AML-193 (cell line): ENCODE measurements at places on chromosomes 3 and 15.
A peak's percentile ranks its signal among the peaks of the same experiment; 100 is the strongest.

DNA sequence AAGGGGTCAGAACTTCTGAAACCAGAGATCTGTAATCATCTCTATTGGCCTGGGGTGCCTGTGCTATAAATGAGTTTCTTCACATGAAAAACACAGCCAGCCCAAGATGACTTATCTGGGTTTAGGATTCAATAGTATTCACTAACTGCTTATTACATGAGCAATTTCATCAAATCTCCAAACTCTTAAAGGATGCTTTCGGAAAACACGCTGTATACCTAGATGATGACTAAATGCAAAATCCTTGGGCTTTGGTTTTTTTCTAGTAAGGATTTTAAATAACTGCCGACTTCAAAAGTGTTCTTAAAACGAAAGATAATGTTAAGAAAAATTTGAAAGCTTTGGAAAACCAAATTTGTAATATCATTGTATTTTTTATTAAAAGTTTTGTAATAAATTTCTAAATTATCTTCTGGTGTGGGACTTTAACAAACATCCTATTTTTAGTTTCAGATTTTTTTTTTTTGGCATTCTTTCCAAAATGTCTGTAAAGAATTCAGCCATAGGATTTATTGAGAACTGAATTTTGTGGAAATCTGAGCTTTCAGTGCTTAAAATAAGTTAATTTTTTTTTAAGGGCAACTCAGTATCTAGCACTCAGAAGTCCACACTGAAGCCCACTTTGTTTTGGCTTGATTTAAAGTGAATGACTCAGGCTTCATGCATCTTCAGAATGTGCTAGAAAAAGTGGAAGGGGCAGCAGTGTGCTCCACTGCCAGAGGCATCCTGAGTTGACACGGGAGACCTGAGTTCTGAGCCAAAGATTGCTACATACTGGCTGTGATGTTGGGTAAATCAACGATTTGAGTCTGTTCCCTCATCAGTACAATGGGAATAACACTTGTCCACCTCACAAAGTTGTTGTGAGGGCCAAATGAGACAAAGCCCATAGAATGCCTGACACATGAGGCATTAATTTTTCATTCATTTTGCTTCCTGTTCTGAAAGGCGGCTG lies 18.7 kb downstream of the TMEM43 start:
- DNase-seq: no peak

DNA sequence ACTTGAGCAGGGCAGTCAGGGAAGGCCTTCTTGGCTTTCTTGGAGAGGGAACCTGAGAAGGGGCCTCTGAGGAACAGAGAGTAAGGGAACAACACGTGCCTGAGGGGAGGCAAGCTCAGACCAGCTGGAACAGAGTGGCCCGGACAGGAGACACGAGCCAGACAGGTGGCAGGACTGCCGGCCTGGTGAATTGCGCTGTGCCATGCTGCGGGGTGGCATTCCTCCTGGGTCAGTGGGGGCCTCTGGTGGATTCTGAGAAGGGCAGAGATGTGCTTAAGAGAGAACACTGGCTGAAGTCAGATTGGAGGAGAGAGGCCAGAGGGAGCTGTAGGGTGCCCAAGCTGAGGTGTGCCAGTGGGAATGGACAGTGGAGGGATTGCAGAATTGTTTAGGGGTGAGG lies 4.9 kb downstream of the CHAC1 start:
- no peak for DNase-seq

- no peak for DNase-seq
These were observed 48.2 kb upstream of the SLC41A3 start for GRCh38 chr3:126131881-126132750.

- DNase-seq: no peak
These were observed 115.2 kb upstream of the TSC22D2 start for GRCh38 chr3:150292891-150293290.

GRCh38 chr3:169847896-169848295 lies 21.8 kb downstream of the LRRC31 start:
- DNase-seq: no peak

DNA sequence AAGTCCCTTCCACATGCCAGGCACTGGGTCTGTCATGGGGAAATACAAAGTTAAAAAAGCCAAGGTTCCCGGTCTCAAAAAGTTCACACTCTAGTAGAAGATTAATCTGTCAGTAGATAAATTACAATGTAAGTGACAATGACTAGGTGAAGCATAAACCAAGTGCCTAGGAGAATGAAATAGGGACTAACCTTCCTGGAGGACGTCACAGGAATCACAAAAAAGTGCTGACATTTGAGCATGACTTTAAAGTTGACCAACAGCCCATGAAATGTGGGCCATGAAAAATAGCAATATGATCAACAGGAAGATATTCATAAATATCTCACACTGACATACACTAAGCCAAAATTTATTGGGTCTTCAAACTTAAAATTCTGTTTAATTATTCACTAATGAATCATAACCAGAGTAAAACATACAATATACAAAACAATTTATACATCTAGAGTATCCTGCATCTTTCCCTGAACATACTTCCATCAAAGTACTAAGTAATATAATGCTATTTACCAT lies 20.0 kb downstream of the COPS2 start:
- DNase-seq: no peak

- DNase-seq: no peak
These were observed 62.0 kb downstream of the P3H2 start for GRCh38 chr3:190058521-190059241.

DNA sequence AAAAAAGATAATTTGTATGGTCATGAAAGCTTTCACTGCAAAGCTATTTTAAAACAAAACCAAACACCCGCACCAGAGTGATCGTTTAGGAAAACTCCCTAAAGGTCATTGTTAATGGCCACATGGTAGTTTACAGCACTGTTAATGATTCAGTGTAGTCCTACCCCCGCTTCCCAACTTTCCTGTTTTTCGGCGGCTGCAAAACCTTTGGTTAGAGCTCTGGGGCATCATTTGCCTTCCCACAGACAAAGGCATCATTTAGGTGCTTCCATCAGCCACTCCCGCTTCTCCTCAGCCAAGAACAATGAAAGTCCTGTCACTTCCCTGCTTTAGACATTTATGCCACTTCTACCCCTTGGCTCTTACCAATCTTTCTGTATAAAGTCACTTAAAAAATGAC lies 10.6 kb downstream of the MELTF start:
- no peak for DNase-seq

DNA sequence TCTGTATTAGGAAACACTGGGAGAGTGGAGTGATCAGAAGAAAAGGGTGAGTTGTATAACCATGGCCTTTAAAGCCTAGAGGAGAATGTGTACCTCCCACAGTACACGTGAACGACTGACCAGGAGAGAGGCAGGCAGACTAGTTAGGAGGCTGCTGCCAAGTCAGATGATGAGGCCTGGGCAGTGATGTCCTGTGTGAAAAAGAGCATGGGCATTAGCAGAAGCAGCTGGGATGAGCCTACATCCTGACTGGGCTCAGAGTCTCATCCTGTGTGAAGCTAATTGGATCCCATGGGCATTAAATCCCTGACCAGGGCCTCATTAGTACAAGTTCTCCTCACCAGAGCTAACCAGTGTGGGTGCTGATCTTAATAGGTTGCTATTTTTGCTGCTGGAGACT lies 89.1 kb upstream of the SLC2A2 start:
- DNase-seq: no peak

DNA sequence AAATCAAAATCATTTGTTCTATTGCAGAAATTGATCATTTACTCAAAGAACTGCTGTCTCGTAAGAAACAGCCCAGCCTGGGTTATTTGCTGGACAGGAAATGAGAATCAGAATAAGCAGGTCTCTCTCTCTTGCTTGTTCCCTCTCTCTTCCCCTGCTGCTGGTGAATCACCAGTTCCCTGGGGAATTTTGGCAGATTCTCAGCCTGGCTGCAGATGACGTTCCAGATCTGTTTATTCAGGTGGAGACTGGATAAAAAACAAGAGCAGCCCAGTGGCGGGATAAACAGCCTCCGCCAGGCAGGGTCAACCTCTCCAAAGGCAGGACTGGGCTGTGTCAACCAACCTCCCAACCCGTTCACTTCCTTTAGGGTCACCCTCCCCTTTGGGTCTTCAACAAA lies 72.1 kb downstream of the LRIG1 start:
- no peak for DNase-seq

- DNase-seq: no peak
These were observed 185.6 kb downstream of the PLCL2 start for GRCh38 chr3:17070161-17070959.

DNA sequence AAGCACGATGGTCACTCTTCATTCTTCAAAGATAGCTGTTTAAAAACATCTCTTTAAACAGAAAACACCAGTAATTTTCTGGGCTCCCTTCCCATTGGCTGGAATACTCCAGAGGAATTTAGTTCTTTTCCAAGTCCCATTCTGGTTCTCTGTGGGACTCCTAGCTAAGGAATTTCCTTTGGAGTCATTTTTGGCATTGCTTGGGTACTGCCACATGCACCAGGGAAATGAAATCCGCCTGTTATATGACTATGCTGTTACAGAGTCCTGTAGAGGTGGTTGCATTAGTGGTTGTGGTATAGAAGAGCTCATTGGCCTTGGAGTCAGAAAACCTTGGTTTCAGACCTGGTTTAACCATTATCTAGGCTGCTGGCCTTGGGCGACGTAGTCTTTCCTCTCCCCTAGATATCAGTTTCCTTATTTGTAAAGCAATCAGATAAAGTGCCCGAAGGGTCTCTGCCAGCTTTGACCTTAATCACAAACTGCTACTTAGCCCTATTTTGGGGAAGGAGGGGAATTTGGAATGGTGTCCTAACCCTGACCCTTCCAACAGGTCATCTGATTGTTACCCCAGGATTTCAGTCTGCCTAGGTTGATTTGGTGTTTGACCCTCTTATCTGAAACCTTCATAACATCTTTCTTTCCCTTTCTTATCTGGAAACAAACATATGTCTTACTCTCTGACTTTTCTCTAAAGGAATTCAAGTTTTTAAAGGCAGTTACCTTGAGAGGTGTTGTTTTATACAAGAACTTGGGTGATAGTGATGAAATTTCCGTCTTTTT lies 13.4 kb downstream of the RTP1 start:
- DNase-seq: no peak

DNA sequence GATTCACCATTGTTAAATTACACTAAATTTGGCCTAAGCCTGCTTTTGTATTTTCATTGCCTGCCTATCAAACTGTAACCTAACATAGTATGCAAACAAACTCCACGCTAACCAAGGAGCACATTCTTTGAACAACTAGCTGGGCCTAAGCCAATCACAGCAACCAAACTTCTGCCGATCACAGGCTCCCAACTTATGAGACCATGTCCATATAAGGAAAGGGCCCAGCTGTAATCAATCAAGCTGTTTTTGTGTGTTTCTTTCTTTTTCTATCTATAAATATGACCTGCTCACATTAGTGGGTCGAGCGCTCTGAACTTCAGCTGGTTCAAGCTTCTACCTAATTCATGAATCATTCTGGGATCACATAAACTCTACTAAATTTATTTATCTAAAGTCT lies 473.6 kb downstream of the SI start:
- DNase-seq: no peak

- no peak for DNase-seq
These were observed 110.2 kb downstream of the SEMA5B start for GRCh38 chr3:122917412-122917811.

DNA sequence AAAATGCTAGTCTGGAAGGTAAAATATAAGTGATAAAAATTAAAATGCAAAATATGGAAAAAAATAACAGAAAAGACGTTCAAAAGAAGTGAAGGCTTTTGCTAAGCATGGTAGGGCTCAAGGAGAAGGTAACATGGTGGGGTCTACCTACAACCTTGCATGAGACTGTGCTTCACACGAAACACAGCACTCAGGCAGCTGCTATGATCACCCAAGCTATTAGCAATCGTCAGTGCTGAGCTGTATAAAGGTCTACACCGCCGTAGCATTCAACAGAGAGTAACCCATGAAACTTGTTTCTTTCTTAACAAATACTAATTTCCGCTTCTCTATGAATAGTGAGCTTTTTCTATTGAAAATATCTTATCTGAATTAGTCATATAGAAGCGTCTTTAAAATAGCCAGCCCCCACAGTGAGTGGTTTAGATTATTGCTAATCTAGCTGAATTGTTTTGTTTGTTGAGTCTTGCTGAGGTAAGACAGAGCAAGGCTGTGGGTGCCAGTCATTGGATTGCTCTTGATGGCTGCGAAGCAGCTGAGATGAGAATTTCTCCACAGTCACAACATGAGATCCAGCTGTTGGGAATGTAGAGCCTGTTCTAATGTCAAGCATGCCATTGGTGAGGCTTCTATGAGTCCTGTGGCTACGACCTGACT lies 230.0 kb downstream of the KLF13 start:
- no peak for DNase-seq

DNA sequence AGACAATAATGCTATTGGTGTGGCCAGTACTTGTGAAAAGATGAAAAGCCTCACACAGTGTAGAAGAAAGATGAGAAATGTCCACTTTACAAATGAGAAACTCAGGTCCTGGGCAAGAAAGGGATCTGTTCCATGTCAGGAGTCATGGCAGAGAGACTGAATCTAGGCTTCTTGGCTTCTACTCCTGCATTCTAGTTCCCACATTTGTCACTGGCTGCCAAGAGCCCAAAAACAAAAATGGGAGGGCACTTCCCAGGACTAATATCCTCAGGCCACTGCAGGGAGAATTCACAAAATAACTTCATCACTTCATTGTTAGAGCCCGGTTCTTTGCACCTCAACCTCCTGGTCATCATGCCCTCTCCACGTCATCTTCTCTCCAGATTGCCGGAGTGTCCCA lies 337.5 kb downstream of the NTRK3 start:
- DNase-seq: no peak

DNA sequence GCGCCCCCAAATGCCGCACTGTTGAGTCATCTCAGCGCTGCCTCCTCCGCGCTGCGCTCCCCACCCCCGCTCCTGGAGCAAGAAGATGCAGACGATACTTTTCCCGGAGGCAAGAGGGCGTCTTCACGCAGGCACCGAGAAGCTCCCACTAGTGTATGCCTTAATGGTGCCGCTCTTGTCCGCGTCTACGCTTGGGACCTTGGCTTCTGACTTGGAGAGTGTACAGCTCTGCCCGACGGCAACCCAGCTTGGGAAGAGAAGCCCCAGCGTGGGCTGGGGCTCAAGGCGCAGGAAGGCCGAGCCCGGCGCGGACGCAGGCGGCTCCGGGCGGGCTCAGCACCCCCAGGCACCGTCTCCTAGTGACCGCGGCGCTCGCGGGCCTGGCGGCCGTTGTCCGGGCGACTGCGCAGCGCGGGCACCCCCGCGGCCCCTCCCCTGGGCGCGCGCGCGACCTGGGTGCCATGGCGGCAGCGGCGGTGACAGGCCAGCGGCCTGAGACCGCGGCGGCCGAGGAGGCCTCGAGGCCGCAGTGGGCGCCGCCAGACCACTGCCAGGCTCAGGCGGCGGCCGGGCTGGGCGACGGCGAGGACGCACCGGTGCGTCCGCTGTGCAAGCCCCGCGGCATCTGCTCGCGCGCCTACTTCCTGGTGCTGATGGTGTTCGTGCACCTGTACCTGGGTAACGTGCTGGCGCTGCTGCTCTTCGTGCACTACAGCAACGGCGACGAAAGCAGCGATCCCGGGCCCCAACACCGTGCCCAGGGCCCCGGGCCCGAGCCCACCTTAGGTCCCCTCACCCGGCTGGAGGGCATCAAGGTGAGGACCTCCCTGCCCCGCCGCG lies at the start of gene P4HTM:
Gene P4HTM (plus strand): TSS at position 446 of the 840 bp plus-strand sequence. CDS start 16 bp downstream, at position 462.
- peak; percentile 78 for DNase-seq

- no peak for DNase-seq
These were observed 143.5 kb upstream of the TPM1 start for GRCh38 chr15:62899090-62899493.
